ENCODE measurements at places on chromosomes 12 and 14.

- DNase-seq: peak; percentile 35
Observed at GRCh38 chr14:74038020-74038859, 19.1 kb downstream of the BBOF1 start.

DNA sequence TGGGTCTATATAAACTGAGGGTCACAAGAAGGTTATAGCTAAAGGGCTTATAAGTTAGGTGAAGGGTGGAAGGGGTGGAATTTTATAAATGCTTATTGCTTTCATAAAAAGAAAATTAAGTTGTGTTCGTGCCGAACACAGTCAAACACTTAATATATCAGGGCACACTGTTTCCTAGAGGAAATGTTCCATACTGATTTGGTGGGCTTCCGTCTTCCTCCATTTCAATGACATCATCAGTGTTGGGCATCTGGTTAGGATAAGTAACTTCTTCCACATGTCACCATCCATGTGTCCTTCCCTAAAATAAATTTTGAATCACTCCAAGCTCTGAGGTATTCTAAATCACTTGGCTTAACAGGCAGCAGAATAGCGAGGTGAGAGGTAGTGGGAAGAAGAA, 466.4 kb downstream of the MED13L start:
- DNase-seq: no peak

GRCh38 chr12:28327722-28328121, 137.5 kb downstream of the CCDC91 start:
- DNase-seq: no peak

- no peak for DNase-seq
Observed at GRCh38 chr12:102052192-102053061, 9.4 kb downstream of the WASHC3 start.

DNA sequence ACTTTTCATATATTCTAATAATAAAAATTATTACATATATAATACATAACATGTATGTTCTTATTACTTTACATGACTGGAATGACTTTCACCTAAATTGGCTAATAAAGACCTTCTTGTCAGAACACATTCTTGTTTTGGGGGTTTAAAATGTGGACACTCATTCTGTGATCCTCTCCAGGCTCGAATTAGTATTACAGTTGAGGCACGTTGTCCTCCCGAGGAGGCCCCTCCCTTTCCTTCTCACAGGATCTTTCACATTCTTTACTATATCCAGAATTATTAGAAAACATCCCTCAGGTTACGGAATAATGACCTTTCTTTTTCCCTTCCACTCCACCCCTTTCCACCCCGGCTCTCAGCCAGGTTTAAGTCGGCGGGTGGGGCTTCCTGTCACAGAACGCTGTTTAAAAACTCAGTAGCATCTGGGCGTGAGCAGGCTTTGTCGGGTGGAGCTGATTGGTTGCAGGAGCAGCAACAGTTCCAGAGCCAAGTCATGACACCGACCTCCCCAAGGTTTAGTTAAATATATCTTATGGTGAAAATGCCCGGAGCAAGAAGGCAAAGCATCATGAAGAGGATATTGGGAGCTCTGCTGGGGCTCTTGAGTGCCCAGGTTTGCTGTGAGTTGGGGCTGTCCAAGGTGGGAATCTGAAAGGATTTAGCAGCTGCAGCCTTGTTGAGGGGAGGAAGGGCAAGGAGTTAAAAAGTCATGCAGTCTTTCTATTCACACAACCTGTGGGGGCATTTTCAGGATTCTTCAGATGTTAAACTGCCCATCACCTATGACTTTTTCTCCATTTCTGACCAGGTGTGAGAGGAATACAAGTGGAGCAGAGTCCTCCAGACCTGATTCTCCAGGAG, 396.7 kb upstream of the OR4E1 start:
- no peak for DNase-seq

- DNase-seq: peak; percentile 77
Observed at GRCh38 chr12:132222096-132222807, 78.0 kb downstream of the NOC4L start.

- DNase-seq: no peak
Observed at GRCh38 chr12:88207921-88208620, 66.0 kb downstream of the TMTC3 start.

DNA sequence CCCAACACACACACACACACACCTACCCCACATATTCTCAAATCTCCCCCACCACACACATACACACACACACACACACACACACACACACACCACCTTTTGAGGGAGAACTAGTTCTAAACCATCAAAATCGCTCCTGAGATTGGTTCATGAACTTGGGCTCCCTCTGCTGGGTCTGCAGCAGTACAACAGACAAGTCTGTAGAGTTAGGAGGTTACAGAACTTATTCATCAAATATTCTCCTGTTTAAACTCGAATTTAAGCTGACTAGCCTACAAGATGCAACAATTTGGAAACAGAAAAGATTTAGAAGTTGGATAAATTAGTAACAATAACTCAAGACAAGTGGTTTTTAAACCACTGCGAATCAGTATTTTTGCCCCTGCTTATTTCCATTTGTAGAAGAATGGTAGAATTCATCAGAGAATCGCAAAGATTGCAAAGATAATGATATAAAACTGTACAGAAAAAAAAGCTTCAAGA, 136.4 kb upstream of the USP15 start:
- DNase-seq: peak; percentile 10

GRCh38 chr14:73741386-73741875, 27.2 kb upstream of the PNMA1 start:
- DNase-seq: no peak

DNA sequence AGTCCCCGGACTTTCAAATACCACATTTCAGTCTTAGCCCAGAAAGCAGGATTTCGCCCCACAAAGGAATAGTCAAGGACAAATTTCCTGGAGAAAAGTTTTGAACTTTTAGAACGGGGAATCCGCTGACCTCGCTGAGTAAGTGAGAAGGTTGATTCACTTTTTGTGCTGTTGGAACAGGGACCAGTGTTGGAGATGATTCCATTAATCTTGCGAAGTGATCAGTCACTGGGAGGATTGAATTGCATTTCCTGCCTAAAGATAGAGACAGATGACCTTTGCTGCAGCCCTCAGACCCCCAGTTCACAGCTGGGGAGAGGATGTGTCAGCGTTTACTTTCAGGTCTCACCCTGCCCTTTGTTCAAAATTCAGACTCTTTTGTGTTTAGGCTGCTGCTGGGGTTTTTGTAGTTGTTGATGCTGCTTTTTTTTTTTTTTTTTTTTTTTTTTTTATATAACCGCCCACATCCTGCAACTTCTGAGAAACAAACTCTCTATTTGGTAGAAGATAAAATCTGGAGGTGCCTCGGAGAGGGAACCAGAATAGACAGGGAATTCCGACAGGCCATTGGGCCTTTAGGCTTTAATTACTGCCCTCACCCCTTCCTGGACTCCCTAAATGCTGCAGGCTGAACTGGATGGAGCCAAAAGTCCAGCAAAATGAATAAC, 9.8 kb upstream of the KDM2B start:
- DNase-seq: no peak

- no peak for DNase-seq
Observed at GRCh38 chr12:103769240-103769945, 71.6 kb downstream of the NT5DC3 start.
